IPS DF 6.9 (cell line): ENCODE measurements at places on chromosomes 3 and 15.

GRCh38 chr3:195700319-195700718 lies 20.5 kb upstream of the MUC20 start:
- no peak for DNase-seq

GRCh38 chr3:126300761-126301481 lies 56.3 kb downstream of the KLF15 start:
- DNase-seq: no peak

GRCh38 chr15:65580287-65580686 lies 30.6 kb downstream of the INTS14 start:
- no peak for DNase-seq

DNA sequence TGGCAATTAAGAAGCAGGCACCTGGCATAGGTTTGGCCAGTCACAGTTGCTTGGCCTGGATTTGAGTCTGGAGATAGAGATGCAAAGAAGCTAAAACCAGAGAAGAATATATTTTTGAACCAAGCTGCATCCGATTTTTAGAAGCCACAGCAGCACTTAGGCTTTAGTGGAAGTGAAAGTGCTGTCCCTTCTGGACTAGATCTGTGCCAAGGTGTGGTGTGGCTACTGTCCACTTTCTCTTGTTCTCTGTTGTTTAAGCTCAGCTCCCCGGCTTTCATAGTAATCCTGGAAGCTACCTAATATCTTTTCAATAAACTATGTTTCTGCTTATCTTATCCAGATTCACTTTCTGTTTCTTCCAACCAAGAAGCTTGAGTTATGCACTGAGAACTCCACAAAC lies 183.4 kb upstream of the THRB start:
- DNase-seq: no peak

- DNase-seq: no peak
Measured at GRCh38 chr15:80587816-80588456, 107.2 kb upstream of the ABHD17C start.

- no peak for DNase-seq
Measured at GRCh38 chr3:169280646-169281045, 382.9 kb downstream of the MECOM start.

DNA sequence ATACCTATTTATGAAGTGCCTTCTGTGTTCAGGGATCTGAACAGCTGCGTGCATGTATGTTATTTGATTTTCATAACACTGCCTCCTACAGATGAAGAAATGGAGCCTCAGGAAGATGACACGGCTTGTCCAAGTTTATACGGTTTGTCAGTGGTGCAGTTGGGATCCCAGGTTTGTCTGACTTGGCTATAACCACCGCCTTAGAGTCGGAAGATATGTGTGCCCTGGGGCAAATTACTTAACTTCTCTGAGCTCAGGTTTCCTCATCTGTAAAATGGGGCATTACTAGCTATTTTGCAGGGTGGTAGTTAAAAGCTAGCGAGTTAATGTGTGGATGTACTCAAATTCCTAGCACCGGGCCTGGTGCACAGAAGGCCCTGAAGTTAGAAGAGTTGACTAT lies 54.1 kb upstream of the ANP32A start:
- no peak for DNase-seq

DNA sequence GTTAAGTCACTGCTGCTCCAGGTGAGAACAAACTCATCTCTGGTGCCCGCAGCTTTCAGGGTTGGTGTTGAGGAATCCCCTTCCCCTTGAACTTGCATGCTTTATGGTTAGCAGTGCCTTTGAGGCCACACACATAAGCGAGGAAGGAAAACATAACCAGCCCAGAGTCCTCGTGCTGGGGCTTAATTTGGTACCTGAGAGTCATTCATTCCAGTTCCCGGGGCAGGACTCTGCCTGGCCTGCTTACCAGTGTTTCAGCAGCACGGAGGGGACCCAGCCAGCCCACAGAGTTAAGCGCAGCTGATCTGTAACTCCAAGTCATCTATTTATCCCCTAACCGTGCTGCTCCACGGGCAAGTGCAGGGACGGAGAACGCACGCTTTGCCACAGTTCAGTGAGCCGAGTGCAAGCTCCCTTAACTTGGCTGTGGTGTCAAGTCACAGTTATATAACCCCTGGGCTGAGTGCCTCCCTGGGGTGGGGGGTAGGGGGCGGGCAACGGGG lies 302.3 kb upstream of the ICE2 start:
- DNase-seq: no peak

- DNase-seq: no peak
Measured at GRCh38 chr3:79285380-79285779, 482.4 kb downstream of the ROBO1 start.

DNA sequence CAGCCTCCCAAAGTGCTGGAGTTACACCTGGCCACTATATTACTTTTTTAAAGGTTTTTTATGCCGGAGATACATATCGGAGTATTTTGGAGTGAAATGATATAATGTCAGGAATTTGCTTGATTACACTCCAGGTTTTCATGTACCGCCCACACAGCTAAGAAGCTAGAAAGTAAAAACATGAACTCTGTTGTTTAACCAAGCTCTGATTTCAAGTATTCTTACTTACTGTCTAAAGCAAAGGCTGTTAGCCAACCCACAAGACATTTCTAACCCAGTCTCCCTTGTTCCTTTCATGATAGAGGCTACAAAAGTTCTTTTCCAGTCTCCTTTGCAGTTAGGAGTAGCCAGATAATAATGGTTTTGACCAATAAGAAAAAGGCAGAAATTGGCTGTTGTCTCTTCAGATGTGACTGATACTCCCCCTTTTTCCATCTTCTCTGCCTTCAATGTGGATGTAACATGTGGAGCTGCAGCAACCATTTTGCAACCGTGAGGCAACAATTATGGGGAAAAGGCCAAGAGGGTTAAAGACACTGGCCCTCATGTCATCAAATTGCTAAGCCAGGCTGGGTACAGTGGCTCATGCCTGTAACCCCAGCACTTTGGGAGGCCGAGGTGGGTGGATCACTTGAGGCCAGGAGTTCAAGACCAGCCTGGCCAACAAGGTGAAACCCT lies 6.1 kb upstream of the CP start:
- DNase-seq: no peak

GRCh38 chr3:24490151-24490550 lies 4.5 kb downstream of the THRB start:
- DNase-seq: no peak

GRCh38 chr15:35071106-35071505 lies 14.0 kb downstream of the NANOGP8 start:
- DNase-seq: no peak

DNA sequence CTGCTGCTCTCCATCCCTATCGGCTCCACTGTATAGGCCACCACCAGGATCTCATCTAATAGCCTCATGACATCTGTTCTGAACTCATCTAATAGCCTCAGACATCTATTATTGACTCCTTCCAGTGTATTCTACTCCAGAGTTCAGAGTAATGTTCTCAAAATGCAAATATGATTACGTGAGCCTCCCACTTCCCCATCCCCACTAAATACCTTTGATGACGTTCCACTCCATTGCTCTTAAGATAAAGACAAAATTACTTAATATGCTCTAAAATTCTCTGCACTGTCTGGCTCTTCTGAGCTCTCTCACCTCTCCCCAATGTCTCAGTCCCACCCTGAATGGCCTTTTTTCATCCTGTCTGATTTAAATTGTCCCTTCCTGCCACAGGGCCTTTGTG lies 94.7 kb downstream of the SAMMSON start:
- DNase-seq: no peak

DNA sequence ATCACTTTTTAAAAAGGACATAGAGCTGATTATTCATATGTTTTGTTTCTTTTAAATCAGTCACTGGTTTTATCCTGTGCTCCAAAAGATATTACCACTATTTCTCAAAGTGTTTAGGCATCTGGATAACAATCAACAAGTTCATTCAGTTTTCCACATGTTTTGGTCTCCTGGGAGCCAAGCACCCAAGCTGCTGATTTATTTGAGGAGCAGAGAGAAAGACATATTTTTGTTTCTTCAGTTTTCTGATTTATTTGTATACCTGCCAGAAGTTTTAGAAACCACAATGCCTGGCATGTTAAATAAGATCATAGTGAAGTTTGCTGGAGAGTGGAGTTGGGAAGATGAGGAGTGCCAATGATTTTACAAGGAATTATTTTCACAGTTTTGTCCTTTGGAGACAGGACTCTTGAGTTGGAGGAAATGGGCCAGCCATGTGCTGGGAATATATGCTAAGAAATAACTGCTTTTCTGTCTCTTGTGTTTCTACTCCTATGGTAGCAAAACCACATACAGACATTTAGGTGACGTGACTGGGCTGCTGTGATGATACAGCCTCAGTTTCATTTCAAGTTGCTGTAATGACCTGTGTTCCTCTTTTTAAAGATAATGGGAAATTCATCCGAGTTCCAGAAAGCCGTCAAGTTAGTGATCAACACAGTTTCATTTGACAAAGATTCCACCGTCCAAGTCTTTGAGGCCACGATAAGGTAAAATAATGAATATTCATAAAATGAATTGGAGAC lies 11.7 kb downstream of the EDEM1 start:
- no peak for DNase-seq

DNA sequence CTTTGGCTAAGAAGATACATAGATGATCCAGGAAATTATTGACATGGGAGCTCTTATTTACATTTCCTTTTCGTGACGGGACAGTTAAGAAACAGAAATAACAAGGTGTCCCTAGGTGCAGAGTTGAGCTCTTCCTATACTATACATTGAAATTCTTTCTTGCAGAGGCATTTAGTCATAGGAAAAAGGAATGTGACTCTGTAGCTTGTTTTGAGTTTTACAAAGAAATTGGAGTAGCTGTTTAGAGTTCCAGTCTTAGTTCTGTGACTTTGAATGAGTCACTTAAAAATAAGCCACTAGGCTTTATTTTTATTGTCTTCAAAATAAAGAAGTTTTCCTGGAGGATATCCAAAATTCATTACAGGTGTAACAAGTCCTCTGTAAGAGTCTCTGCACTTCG lies 723.5 kb upstream of the SGO1 start:
- DNase-seq: no peak

GRCh38 chr3:141320399-141321108 lies 47.8 kb upstream of the ZBTB38 start:
- no peak for DNase-seq

DNA sequence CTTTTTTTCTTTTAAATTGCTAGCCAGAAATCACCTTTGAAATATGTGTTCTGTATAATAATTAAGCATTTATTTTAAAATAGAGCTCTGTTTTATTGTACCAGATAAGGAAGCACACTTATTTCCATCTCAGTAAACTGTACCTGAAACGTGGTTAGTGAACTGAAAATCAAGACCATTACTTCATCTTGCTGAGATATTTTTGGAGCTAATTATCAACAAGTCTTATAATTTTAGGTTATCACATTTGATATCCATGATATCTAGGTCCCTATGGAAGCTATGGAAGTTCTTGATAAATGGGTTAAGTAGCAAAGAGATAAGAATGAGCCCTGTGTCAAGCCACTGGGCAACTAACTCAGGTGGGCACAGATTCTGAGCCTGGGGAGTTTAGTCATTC lies 187.2 kb downstream of the NFKBIZ start:
- no peak for DNase-seq

- no peak for DNase-seq
Measured at GRCh38 chr15:67130166-67130565, 64.8 kb downstream of the SMAD3 start.

GRCh38 chr3:161358488-161358887 lies 12.8 kb downstream of the SPTSSB start:
- DNase-seq: no peak

DNA sequence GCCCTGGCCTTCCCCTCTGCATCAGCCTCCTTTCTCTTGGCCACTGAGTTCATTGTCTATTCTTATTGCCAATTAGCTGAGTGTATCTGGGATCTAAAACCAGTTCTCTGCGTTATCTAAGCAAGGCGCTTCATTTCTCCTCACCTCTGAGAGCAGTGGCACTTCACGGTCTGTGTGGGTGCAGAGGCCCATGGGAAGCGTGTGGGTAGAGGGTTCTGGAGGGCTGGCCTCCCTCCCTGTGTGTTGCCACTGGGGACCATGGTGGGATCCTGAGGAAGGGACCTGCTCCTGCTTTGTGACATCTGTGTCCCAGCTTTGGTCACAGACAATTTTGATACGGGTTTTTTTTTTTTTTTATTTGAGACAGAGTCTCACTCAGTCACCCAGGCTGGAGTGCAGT lies 32.7 kb downstream of the EDEM1 start:
- no peak for DNase-seq

DNA sequence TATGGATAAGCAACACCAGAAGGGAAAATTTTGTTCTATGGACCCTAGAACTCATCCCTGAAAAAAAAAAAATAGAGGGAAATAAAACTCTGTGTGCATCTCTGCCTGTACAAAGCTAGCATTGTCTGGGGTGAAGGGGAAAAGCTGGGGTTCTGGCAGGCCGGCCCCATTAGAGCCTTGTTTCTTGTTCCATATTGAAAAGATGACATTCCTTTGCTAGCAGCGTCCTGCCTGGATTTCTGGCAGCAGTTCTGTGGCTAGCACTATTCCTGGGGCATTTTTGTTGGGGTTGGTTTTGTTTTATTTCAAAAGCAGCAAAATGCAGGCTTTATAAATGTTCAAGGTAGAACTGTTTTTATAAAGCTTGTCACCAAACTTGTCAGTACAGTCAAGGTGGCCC lies 45.2 kb downstream of the RARB start:
- DNase-seq: no peak

- no peak for DNase-seq
Measured at GRCh38 chr15:49991587-49991986, 127.4 kb downstream of the ATP8B4 start.

DNA sequence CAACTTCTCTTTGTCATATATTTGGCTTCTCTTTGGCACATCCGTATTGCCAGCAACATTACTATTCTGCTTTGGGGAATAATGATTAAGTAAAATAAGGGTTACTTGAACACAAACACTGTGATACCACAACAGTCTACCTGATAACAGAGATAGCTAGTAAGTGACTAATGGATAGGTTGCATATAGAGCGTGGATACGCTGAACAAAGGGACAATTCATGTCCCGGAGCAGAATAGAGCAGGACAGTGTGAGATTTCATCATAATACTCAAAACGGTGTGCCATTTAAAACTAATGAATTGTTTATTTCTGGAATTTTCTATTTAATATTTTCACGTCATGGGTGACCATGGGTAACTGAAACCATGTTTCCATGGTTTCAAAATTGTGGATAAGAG lies 54.1 kb downstream of the SCN5A start:
- DNase-seq: no peak

GRCh38 chr3:38590521-38590920 lies 59.0 kb downstream of the SCN5A start:
- no peak for DNase-seq

GRCh38 chr3:145820170-145820569 lies 340.8 kb downstream of the PLOD2 start:
- no peak for DNase-seq

DNA sequence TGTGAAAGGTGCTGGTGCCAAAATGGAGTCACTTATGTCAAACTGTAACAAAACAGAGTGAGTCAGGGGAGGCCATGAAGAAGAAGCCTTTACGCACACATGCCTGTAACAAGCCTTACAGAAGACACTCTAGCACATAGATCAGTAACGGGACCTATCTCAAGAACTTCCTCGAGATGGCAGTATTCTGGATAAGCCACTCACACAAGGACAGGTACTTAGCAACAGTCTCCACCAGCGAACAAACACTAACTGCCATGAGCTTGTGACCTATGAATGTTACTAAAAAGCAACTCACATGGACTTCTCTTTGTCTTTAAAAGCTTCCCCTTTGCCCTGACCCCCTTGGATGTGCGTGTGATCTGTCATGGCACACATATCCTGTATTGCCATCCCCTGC lies 235.1 kb downstream of the CD47 start:
- DNase-seq: no peak

- no peak for DNase-seq
Measured at GRCh38 chr3:81462921-81463320, 298.5 kb downstream of the GBE1 start.

- no peak for DNase-seq
Measured at GRCh38 chr15:92018535-92019239, 165.2 kb downstream of the SLCO3A1 start.

GRCh38 chr15:67248011-67248505 lies 6.4 kb downstream of the AAGAB start:
- DNase-seq: no peak
